Stimulated activated CD8-positive, alpha-beta memory T cell treated with anti-CD3 and anti-CD28 coated beads, Interleukin-7, amount 100 ng/mL, for 1 hour (primary cell): ENCODE measurements at places on chromosomes 3 and 15.

GRCh38 chr3:114660124-114660523 is 366.3 kb downstream of the TIGIT start:
- no peak for DNase-seq

DNA sequence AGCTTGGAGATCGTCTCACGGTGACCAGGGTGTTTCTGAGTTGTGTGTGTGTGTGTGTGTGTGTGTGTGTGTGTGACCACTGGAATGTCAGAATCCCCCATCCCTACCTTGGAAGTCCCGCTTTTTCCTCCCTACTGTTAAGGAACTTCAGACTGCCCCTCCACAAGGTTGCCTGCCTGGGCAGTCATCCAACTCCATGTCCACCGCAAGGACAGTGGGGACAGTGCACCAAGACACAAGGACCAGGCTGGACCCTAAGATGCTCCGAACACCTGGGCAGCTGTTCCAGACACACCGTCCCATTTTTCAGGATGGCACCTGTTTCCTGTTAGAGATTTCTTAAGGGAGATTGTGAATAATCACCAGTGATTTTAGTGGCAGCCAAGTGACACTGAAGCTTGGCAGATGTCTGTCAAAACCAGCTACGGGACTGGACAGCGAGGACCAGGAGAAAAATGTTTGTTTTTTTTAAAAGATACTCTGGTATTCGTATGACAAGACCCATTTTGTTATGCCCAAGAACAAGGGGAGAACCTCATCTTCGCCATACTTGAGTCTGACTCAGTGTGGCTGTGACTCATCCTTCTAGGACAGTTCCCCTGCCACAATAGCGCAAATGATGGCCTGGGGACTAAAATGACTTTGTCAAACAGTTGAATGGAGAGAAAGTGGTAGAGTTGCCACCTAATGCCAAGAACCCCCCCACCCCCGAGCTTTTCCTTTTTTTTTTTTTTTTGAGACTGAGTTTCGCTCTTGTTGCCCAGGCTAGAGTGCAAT is 15.5 kb downstream of the PAQR9 start:
- DNase-seq, result no peak

DNA sequence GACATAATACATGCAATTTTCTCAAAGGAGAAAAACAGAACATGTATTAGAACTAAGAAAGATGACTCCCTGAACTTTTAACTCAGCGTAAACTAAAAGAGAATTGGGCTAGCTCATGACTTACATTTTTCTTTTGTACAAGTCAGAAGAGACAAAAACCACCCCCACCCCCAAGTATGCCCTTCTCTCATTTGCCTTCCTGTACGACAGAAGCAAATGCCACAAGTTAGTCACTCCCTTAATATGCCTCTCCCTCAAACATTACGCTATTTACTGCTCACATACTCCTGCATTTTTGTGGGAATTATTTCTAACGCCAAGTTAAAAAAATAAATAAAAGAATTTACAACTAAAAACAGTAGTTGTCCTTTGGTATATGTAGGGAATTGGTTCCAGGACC is 22.0 kb downstream of the CPEB1 start:
- no peak for DNase-seq

DNA sequence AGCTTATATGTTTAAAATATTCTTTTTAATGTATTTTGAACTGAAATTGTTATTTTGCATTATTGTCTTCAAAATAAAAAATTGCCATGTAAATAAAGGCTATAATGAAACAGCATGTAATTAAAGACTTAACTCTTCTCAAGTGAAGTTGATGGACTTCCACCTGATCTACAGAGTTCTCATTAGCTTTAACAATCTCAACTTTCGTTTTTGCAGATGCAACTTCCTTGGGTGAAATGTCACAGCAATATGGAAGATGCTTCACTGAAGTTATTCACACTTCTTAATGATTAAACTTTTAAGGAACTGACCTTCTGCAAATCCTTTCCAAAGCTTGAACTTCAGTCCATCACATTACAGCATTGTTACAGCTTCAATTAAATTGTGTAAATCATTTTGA is 63.6 kb downstream of the OSTN start:
- no peak for DNase-seq

DNA sequence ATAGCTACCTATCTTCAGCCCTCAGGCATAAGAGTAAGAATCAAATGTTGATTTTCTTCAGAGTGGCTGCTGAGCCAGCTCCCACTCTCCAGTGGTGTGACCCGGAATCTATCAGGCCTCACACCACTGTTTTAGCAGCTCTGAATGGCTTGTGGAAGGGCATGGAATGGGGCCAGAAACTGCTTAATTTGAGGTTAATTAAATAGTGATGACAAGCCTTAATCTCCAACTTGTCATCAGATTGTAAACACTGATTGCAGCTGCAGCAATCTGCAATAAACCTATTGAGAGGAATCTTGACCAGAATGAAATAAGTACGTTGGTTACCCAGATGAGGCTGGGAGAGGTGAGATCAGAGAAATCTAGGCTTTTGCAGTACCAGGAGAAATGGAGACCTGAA is 317.4 kb downstream of the FHIT start:
- no peak for DNase-seq

GRCh38 chr3:11389386-11390268 is 117.4 kb downstream of the ATG7 start:
- no peak for DNase-seq

GRCh38 chr3:38653685-38654537 is 4.4 kb upstream of the SCN5A start:
- no peak for DNase-seq

DNA sequence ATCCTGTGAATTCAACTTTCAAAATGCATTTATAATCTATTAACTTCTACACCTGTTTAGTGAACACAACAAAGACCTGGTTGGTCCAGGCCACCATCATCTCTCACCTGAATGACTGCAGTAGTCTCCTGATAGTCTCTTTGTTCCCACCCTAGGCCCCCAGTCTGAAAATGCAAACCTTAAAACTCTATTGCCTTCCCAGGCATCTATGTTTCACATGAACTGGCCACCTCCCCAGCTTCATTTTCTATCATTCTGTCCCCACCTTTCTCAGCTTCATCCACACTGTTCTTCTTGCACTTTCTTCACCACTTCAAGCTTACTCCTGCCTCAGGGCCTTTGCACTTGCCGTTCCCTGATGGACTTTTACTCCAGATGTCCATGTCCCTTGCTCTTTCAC is 45.0 kb downstream of the CLSTN2 start:
- no peak for DNase-seq

DNA sequence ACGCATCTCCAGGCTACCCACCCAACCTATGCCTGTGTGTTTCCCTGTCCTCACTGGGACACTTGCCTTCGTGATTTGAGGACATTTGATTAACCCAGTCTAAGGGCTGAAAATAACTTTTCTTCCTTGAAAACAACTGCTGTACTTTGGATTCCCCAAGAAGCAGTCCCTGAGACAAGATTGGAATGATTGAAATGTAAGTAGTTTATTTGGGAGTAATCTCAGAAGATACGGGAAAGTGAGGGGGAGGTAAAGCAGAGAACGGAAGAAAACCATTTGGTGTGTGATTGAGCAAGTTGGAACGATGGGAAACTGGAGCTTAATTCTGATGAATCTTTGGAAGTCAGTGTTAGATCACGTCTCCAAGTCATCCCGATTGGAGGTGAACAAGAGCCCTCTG is 143.8 kb upstream of the LMCD1 start:
- no peak for DNase-seq

DNA sequence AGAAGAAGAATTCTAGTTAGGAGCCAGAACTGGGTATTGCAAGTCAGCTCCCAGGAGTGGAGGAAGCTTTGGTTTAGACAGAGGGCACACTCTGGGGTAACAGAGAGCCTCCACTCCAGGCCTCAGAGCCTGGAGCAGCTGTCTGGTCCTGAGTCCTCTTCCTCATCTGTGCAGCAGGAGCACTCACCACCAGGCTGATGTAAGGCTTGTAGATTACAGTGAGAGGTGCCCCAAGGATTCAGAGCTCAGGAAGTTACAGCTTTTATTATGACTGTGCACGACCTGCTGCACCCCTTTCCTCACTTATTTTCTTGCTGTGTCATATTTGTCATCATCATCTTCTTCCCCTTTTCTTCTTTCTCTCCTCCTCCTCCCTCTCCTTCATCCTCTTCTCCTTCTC is 210.4 kb downstream of the ATP10A start:
- DNase-seq, result no peak

DNA sequence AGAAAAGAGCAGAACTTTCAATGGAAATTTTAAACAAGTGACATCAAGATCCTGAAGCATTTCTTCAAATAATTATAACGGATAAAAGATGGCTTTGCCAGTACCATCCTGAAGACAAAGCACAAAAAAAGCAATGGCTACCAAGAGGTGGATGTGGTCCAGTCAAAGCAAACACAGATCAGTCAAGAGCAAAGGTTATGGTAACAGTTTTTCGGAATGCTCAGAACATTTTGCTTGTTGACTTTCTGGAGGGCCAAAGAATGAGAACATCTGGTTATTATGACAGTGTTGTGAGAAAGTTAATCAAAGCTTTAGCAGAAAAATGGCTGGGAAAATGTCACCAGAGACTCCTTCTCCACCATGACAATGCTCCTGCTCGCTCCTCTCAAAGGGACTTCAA is 31.5 kb downstream of the FEM1B start:
- DNase-seq, result no peak

DNA sequence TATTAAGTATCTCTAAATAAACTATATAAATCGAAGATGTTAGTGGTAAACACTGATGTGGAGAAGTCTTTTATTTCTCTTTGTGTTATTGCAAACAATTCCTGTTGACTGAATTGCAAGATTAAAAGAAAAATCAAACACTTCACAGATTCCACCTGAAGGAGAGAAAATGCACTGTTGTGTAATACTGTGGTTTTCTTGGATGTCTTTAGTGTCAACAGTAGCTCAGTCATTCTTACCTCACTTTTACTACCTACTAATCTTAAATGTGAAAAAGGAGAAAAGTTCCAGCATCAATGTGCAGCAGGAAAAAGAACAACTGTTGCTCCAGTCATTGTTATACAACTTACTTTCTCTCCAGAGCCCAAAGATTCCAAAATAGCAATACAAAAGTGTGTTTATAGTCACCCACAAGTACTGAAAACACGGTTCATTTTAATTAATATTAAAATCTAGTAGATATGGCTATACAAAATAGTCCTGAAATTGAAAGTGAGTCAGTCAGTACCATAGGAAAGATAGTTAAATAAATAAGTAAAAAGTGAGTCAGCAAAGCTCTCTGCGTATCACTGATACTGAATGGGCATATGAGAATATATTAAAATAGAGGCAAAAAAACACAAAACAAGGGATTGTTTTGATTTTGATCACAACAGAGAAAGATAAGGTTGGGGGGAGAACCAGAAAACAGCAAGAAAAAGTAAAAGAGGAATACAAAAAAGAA is 90.5 kb upstream of the CSPG5 start:
- no peak for DNase-seq

- no peak for DNase-seq
Observed at GRCh38 chr15:27095886-27096624, 125.1 kb downstream of the GABRG3 start.

DNA sequence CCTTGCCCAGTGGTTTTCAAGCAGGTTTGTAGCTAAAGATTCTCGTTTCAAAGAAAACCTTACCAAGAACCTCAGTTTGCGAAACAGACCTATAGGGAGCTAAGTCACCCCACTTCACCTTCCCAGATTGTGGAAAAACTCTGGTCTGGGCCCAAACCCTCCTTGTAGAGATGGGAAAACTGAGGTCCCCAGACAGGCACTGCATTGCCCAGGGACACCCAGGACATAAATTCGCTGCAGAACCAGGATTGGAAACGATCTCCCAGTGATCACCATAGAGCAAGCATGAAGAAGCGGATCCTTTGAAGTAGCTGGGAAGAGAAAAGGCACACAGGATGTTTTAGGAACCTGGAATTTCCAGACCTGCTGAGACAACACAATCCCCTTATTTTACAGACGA is 85.6 kb upstream of the PIAS1 start:
- DNase-seq, result no peak

GRCh38 chr15:96181873-96182301 is 148.6 kb upstream of the NR2F2 start:
- DNase-seq, result no peak

GRCh38 chr3:98541695-98542094 is 9.9 kb downstream of the GPR15 start:
- no peak for DNase-seq

GRCh38 chr3:129897026-129897425 is 3.5 kb upstream of the TMCC1 start:
- no peak for DNase-seq

GRCh38 chr15:75114327-75114726 is 87.4 kb upstream of the C15orf39 start:
- DNase-seq, result no peak

- DNase-seq, result no peak
Observed at GRCh38 chr3:24287755-24288450, 206.7 kb downstream of the THRB start.

DNA sequence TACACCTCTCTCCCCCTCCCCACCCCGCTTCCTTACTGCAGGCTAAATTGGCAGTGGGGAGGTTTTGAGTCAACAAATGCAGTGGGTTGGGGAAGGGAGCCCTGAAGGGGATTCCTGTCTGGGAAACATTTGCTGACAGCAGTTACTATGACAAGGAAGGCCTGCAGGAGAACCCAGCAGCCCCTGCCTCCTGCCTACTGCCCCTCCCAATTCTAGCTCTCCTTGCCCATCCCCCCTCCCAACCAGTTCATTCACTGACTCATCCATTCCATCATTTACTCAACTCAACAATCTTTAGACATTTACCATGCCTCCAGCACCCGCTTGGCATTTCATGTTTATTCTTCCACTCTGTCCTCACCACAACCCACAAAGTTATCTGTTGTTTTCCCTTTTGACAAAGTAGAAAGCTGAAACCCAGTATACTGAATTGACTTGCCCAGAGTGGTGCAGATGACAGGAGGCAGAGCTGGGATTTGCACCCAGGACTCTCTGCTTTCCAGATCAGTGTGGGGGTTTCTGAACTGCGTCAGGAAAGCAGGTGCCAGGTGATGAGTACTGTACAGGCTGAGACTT is 75.0 kb downstream of the MAGEF1 start:
- DNase-seq, result no peak

GRCh38 chr15:39357480-39358268 is 223.2 kb upstream of the THBS1 start:
- no peak for DNase-seq

DNA sequence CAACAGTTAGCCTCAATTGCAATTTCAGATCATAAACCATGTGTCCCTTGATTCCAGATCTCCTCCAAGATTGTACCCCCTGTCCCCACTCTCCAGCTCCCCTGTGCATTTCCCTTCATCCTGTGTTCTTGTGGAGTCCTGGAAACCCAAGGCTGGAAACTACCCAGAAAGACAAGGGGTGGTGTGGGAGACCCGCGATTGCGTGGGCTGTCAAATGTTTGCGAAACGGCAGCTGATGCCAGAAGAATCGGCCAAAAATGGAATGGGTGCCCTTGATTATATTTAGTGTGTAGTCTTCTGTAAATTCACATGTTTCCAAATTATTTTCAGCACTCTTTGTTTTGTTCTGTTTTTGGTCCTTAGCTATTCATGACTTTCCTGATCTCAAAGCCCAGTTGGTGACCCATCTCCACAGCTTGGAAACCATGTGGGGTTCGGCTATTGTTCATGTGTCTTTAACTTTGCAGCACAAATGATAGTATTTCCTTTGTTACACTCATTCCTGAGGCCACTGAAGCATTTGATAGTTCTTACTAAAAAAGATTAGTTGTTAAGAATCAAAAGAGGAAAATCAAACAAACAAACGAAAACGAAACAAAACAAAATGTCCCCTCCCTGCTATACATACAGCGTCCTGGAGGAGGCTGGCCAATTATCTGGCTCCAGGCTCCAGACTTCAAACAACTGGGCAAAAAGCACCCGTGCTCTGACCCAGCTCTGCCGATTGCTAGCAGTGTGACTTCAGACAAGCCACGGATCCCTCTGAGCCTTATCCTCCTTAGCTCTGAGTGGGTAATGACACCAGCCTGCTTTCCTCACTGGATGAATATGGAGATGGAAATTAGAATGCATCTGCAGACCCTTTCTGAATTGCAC is 120.9 kb downstream of the CACNA2D3 start:
- no peak for DNase-seq
